ENCODE measurements at places on chromosomes 5 and 9.

DNA sequence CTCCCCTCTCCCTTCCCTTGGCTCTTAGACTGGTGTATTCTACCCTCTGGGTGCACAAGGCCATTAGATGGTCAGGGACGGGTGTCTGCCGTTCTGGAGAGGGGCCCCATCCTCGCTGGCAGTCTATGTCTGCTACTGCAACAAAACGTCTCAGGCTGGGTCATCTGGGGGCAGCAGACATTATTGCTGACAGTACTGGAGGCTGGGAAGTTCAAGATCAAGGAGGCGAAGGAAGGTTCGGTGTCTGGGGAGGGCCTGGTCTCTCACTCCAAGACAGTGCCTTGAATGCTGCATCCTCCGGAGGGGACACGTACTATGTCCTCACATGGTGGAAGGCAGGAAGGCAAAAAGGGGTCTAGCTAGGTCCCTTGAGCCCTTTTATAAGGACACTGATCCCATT, 93.4 kb upstream of the COL5A1 start:
- no peak for DNase-seq

DNA sequence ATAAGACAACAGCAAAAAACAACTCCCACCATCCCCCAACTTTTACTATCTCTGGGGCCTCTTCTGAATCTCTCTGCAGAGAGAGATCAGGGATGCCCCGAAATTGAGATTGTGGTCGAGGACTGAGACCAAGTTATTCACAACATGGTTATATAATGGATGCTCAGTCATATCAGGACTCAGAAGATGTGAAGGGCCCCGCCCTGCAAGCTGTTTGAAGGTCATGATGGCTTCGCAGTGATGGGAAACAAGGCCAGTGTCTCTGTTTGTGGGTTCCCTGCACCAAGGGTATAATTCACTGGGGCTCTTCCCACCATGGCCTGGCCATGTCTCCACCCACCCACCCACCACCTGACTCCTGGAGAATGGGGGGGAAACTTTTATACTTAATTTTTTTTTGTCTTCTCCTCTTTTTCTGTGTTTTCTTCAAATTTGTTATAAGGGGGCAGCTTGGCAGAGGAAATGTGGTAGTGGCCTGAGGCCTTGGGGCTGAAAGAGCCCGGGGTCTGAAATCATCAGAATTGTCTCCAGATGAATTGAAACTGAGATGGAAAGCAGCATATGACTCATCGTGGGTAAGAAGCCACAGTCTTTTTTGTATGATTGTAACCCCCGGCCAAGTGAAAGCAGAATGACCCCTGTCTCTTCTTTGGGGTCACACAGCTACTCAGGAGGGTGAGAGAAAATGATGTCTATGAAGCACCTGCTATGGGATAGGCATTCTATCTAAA, 15.0 kb upstream of the TEX48 start:
- DNase-seq, result no peak

- no peak for DNase-seq
Measured at GRCh38 chr5:15786884-15787283, 286.9 kb downstream of the FBXL7 start.

DNA sequence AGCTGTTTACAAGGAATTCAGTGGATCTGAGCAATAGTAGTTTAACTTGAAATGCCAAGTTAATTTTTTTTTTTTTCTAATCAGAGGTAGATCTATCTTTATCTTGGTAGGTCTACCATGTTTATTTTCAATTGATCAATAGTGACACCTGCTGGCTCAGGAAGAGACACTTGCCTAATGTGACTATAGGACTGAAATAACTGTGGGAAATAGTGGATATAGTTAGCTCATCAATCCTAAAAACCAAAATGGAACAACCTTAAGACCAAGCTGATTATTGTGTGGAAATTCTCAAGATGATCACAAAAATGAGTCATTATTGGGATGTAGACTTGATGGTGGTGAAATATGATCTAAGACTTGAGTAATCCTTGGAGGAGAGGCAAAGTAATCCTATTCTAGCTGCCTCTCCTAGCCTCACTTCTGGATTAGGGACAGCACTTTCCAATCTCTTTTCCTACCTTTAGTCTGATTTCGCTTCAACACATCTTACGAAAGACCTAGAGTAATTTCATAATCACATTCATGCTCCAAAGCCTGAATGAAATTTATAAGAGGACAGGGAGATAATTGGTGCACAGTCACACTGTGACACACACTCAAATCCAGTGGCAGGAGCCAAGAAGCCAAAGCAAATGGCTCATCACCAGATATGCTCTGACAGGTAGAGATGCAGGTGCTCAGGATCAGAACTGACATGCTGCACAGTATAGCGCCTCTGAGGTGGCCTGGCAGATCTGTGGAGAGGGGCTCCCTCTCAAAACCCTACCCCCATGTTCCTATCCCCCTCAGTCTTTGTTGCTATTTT, 156.3 kb downstream of the HMHB1 start:
- DNase-seq, result no peak

DNA sequence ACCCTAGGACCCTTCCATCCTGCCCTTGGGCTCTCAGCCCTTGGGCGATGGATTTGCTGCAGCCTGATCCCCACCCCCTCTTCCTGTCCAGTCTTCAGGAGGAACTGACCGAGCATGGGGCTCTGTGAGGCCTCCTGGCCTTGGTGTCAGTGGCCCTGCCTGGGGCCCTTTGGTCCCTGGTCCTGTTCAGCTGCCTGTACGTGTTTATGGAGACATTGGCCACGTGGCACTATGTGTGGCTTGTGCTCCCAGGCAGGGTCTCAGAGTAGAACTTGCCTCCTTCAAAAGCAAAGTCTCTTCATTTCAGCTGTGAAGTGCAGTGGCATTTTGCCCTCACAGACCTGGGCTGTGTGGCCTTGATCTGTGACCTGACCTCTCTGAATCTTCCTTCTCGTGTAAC, 11.1 kb downstream of the FCN2 start:
- no peak for DNase-seq

GRCh38 chr5:87048156-87048555, 219.5 kb upstream of the RASA1 start:
- no peak for DNase-seq

GRCh38 chr9:114370251-114370967, 17.4 kb downstream of the AKNA start:
- no peak for DNase-seq

DNA sequence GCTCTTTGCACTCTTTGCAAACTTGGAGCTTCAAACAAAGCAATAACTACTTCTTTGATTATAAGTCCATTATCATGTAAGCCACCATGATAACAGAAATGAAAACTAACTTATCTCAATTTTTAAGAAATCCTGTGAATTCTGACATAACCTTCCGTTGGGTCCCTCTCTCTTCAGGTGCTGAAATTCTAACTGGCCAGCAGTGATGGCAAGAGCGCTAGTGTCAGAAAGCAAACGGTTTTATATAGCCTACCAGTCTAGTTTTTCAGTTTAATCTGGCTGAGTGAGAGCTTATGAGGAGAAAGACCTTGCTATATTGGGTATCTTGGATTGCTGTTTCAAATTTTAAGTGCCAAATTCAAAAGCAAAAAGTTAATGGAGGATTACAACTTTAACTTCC, 13.4 kb downstream of the NFIB start:
- no peak for DNase-seq

GRCh38 chr9:23492126-23493002, 333.7 kb downstream of the ELAVL2 start:
- no peak for DNase-seq

- DNase-seq, result no peak
Measured at GRCh38 chr9:4661165-4661564, 929 bp upstream of the PLPP6 start.

- DNase-seq, result no peak
Measured at GRCh38 chr5:162410365-162410764, 342.8 kb downstream of the GABRG2 start.

DNA sequence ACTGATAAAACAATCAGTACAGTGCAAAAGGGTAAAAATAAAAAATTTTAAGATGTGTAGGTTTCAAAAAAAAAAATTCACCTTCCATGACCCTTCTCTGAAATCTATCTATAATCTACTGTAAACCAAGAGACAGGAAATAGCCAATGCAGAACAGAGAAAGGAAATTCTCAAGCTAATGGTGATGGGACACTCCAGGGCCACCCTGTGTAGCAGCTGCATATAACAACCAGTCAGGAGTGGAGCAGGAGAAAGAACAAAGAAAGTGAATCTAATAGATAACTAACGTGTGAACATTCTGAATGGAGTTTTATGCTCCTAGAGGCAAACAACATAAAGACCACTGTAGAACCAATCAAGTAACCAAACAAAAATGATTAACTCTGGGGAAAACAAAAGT, 16.6 kb downstream of the SPTLC1 start:
- DNase-seq, result no peak

DNA sequence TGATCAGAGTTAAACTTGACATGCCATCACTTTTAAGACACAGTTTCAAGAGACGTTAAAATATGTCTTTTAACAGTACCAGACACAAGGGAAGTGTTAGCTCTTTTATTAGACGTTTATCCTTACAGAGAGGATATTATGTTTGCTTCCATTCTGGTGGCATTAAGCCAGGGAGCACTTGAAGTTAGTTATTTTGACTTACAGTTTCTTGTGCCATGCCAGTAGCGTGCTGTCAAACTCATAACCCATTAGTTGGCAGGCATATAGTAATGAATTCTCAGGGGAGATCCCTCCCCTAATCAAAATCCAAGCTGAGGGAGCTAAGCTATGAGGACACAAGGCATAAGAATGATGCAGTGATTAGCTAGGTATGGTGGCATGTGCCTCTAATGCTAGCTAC, 66.5 kb downstream of the RPS6 start:
- DNase-seq, result no peak

DNA sequence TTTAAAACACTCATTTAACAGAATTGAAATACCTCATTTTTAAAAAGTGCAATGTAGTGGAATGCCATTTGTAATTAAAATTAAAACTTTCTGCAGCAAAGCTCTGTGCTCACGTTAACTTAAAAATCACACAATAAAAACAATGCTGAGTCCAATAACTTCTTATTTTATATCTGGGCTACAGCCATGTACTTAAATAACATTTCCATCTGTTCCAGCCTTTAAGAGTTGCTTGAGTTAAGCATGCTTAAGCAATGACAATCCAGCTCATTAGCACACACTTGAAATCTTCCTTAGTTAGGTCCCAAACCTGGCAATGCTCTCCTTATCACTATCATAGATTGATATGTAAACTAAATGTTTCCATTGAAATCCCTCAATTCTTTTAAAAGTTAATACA, 132.3 kb upstream of the CDH12 start:
- DNase-seq, result no peak

GRCh38 chr5:26663500-26663899, 374.9 kb downstream of the CDH9 start:
- DNase-seq, result no peak
